ENCODE measurements at places on chromosomes 3 and 15. TPM values are rescaled to one million over a fixed set of nuclear protein-coding genes. Genes with fewer than 3 reads are reported as not detected.

GRCh38 chr15:55873024-55873720 lies 120.2 kb downstream of the NEDD4 start:
- DNase-seq: no peak
- no peaks in the 10 kb centered on the region for H3K4me1 ChIP-seq
- H3K36me3 ChIP-seq: peaks cover 5% of the 10 kb centered on the region
- H3K4me3 ChIP-seq: no peak overlapping the region
- H3K27ac ChIP-seq: no peak overlapping the region

DNA sequence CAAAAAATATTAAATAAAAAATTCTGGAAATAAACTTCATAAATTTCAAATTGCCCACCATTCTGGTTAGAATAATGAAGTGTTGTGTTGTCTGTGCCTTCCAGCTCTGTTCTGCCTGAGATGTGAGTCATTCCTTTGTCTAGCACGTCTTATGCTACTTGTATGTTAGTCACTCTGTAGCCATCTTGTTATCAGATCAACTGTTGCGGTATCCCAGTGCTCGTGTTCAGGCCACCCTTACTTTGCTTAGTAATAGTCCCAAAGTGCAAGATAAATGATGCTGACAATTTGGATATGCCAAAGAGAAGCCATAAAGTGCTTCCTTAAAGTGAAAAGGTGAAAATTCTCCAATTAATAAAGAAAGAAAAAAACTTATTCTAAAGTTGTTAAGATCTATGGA lies 527.5 kb downstream of the NAALADL2 start:
- H3K27ac ChIP-seq: peak overlapping the region; percentile 55
- peaks cover 35% of the 10 kb centered on the region for H3K4me1 ChIP-seq
- peak; percentile 96 for DNase-seq

GRCh38 chr3:133742351-133743091 lies 3.7 kb upstream of the TF start:
- no peak overlapping the region for H3K27ac ChIP-seq
- H3K4me1 ChIP-seq: no peaks in the 10 kb centered on the region
- H3K27me3 ChIP-seq: peaks cover 41% of the 10 kb centered on the region
- DNase-seq: peak; percentile 18
- no peak overlapping the region for H3K4me3 ChIP-seq

DNA sequence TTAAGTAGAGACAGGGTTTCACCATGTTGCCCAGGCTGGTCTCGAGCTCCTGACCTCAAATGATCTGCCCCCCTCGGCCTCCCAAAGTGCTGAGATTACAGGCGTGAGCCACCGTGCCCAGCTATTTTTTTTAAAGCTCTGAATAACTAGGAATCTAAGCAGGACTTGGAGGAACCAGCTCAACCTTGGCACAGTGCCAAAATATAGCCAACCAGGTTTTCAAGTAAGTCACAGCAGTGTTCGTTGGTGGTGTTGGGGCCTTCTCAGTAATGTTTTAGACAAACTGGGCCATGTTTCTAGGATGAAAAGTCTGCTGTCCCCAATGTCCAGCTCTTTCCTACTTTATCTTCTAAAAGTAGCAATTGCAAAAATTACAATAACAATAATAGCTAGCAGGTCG lies 6.4 kb upstream of the ADAM10 start:
- H3K4me1 ChIP-seq: no peaks in the 10 kb centered on the region
- H3K4me3 ChIP-seq: no peak overlapping the region
- H3K36me3 ChIP-seq: no peaks in the 10 kb centered on the region
- H3K27me3 ChIP-seq: no peaks in the 10 kb centered on the region

The CELSR3 gene
- 1.4 TPM for total RNA-seq

DNA sequence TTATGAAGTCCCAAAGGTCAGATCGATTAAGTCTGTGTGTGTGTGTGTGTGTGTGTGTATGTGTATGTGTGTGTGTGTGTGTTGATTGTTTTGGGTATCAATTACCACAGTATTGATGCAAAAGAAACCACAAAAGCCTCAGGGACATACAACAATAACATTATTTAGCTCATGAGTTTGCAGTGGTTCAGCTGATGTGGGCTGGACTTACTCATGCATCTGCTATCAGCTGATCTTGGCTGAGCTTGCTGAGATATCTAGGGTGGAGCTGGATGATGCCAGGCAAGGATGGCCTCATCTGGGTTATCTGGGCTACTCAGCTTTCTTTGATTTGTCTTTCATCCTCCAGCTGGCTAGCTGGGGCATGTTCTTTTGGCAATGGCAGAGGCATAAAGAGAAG lies 82.4 kb upstream of the PRR23C start:
- DNase-seq: peak; percentile 82
- no peaks in the 10 kb centered on the region for H3K27me3 ChIP-seq
- no peak overlapping the region for H3K27ac ChIP-seq
- peaks cover 41% of the 10 kb centered on the region for H3K4me1 ChIP-seq

- no peak for DNase-seq
- H3K27ac ChIP-seq: no peak overlapping the region
- H3K27me3 ChIP-seq: peaks cover 11% of the 10 kb centered on the region
- H3K36me3 ChIP-seq: no peaks in the 10 kb centered on the region
- no peak overlapping the region for H3K4me3 ChIP-seq
- no peaks in the 10 kb centered on the region for H3K4me1 ChIP-seq
Observed at GRCh38 chr15:62209821-62210220, 44.7 kb upstream of the C2CD4B start.

GRCh38 chr3:117736846-117737245 lies 1027.3 kb downstream of the TUSC7 start:
- no peak overlapping the region for H3K4me3 ChIP-seq
- peaks cover 37% of the 10 kb centered on the region for H3K4me1 ChIP-seq
- H3K27ac ChIP-seq: no peak overlapping the region
- H3K27me3 ChIP-seq: no peaks in the 10 kb centered on the region

GRCh38 chr15:73691396-73691795 lies 7.2 kb downstream of the CD276 start:
- DNase-seq: peak; percentile 96
- no peaks in the 10 kb centered on the region for H3K36me3 ChIP-seq
- no peaks in the 10 kb centered on the region for H3K27me3 ChIP-seq
- peaks cover 71% of the 10 kb centered on the region for H3K4me1 ChIP-seq

DNA sequence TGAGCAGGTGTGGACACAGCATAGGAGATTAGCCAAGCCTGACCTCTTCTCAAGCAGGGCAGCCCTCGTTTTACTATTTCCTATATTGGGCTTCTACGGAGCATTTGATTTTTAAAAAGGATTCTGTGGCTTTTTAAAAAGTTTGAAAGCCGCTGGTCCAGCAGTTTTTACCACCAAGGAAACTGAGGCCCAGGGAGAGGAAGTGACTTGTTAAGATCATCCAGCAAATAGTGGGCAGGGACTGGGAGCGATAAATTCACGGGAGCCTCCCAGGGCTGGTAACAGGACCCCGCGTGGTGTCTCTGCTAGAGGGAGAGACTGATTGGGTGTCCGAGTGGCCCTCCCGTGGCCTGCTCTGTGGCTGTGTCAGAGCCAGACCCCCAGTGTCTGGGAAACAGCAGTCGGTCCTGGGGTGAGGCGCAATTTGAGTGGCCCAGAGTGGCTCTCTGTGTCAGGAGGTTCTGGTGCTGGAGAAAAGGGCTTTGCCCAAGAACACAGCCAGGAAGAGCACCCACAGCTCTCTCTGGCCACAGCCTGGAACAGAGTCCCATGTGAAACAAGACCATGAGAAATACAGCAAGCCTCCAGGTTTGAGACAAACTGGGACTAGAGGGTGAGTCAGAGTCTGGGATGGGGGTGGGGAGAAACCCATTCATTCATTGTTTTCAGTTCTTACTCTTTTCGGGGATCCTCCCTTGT lies 4.2 kb downstream of the FURIN start:
- H3K4me3 ChIP-seq: peak overlapping the region; percentile 75
- DNase-seq: peak; percentile 91
- no peaks in the 10 kb centered on the region for H3K27me3 ChIP-seq

The IL17RB gene
- not detected for total RNA-seq

DNA sequence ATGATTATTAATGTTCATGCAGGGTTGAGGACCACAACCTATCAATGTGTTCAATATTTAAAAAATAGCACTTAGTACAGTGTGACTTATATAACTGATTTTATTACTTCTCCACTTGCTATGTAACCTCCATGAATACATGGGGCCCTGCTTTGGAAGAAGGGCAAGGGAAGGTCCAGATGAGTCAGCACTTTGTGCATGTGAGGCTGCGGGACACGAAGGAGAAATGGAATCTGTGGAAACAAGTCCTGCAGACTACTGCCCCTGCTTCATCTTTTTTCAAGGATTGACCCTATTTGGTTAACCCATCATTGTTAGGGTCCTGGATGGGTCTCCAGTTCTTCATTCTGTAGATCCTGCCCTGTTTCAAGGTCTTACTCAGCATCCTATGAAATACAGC lies 1.6 kb downstream of the NXPE3 start:
- H3K4me3 ChIP-seq: peak overlapping the region; percentile 78
- H3K4me1 ChIP-seq: peaks cover 18% of the 10 kb centered on the region
- peak; percentile 92 for DNase-seq
- H3K27ac ChIP-seq: peak overlapping the region; percentile 60

The SETMAR gene
- total RNA-seq: 12.5 TPM

DNA sequence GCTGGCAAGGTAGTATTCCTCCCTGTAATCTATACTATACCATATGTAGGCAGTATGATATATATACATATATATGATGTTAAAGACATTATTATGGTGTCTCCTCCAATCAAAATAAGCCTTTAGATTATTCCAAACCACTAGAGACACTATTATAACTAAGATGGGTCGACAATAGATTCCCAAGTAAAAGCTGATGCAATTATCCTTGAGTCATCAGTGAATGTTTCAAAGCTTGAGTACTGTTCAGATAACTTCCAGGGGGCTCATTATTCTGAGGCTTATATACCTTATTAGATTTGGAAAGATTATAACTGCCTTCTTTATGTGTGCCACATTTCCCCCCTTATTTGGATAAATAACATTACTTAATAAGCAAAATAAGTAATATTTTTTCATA lies 11.9 kb upstream of the C3orf38 start:
- no peak overlapping the region for H3K4me3 ChIP-seq
- no peaks in the 10 kb centered on the region for H3K27me3 ChIP-seq
- H3K27ac ChIP-seq: peak overlapping the region; percentile 29
- H3K4me1 ChIP-seq: peaks cover 38% of the 10 kb centered on the region
- H3K36me3 ChIP-seq: peaks cover 39% of the 10 kb centered on the region

- H3K4me1 ChIP-seq: no peaks in the 10 kb centered on the region
- H3K4me3 ChIP-seq: no peak overlapping the region
- no peaks in the 10 kb centered on the region for H3K36me3 ChIP-seq
- H3K27ac ChIP-seq: no peak overlapping the region
- no peaks in the 10 kb centered on the region for H3K27me3 ChIP-seq
Observed at GRCh38 chr3:158084651-158085050, 21.6 kb downstream of the SHOX2 start.

DNA sequence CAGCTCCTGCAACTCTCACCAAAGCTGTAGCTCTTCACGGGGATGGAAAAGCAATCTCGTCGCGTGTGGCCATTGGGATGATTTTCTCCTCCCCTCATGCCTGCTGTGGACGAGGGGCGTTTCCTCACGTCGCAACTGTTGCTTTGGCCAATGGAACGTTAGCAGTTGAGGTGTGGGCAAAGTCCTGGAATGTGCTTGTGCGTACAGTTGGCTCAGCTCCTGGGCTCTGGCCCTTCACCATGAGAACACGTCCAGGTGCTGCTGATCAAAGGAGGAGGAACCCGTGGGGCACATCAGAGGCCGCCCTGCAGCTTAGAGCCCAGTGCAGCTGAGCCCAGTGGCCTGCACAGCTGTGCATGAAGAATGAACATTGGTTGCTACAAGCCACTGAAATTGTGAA lies 186.1 kb downstream of the TJP1 start:
- H3K36me3 ChIP-seq: no peaks in the 10 kb centered on the region
- no peaks in the 10 kb centered on the region for H3K4me1 ChIP-seq
- DNase-seq: no peak
- no peak overlapping the region for H3K4me3 ChIP-seq
- H3K27ac ChIP-seq: no peak overlapping the region

- H3K36me3 ChIP-seq: no peaks in the 10 kb centered on the region
- H3K4me3 ChIP-seq: no peak overlapping the region
- no peak overlapping the region for H3K27ac ChIP-seq
- no peak for DNase-seq
- peaks cover 21% of the 10 kb centered on the region for H3K4me1 ChIP-seq
- no peaks in the 10 kb centered on the region for H3K27me3 ChIP-seq
Observed at GRCh38 chr15:62404194-62404985, 239.3 kb upstream of the C2CD4B start.

DNA sequence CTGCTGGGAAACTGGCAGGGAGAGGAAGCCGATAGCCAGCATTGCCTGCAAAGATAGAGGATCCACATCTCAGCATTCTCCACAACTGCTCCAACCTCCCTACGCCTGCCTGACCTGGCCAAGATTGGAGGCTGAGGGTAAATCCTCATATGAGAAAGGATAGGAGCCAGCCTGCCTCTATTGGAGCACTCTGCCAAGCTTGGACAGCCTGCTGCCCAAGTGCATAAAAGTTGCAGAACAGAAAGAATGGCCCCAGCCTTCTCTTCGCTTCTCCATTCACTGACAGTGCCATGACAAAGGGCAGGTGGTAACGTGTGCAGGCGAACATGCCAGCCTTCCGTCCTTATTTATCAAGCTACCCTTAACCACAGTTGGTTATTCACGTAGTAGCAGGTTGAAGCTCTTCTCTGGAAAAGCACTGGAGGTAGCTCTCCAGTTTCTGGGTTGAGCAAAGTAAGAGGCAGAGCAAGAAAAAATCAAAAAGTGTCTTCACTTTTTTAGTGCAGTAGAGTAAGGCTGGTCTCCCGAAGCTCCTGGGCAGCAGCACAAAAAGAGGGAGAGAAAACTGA lies 4.3 kb downstream of the BMF start:
- no peaks in the 10 kb centered on the region for H3K36me3 ChIP-seq
- DNase-seq: no peak
- peaks cover 20% of the 10 kb centered on the region for H3K4me1 ChIP-seq
- H3K27me3 ChIP-seq: no peaks in the 10 kb centered on the region
- peak overlapping the region; percentile 70 for H3K27ac ChIP-seq

DNA sequence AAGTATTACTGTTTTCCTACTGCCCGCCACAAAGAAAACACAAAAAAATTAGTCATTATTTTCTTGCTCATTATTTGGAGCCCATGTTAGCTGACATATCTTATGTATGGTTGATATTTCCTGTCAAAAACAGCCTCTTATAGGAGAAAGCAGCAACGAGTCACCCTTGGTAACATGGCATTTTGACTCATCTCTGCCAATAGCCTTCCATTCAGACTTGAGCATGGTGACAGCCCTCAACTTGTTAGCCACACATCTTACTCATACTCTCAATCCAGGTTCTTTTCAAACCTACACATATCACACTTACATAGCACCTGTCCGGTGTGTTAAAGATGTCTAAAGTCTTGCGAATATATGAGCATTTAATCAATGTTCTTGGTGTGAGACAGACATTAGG lies 109.4 kb upstream of the SAMMSON start:
- H3K4me3 ChIP-seq: no peak overlapping the region
- no peaks in the 10 kb centered on the region for H3K27me3 ChIP-seq
- no peaks in the 10 kb centered on the region for H3K36me3 ChIP-seq
- no peak overlapping the region for H3K27ac ChIP-seq
- DNase-seq: peak; percentile 42

Measured in GM23248 (cell line).